ENCODE measurements at places on chromosomes 2 and 18.
A peak's percentile ranks its signal among the peaks of the same experiment; 100 is the strongest.

GRCh38 chr2:182784777-182785176, 68.7 kb downstream of the DNAJC10 start:
- ATAC-seq, result no peak
- no peak overlapping the region for H3K27ac ChIP-seq
- H3K36me3 ChIP-seq, result peaks cover 26% of the 10 kb centered on the region
- H3K4me1 ChIP-seq, result no peaks in the 10 kb centered on the region
- no peak overlapping the region for H3K4me3 ChIP-seq

- H3K4me1 ChIP-seq, result peaks cover 7% of the 10 kb centered on the region
- H3K4me3 ChIP-seq, result peak overlapping the region; percentile 84
- H3K27ac ChIP-seq, result peak overlapping the region; percentile 75
- ATAC-seq, result no peak
These were observed 702 bp downstream of the OLA1 start for GRCh38 chr2:174247474-174248186.

- peaks cover 91% of the 10 kb centered on the region for H3K4me1 ChIP-seq
- ATAC-seq, result peak; percentile 53
- H3K4me3 ChIP-seq, result no peak overlapping the region
These were observed 123.3 kb downstream of the NCK2 start for GRCh38 chr2:105868060-105868459.

DNA sequence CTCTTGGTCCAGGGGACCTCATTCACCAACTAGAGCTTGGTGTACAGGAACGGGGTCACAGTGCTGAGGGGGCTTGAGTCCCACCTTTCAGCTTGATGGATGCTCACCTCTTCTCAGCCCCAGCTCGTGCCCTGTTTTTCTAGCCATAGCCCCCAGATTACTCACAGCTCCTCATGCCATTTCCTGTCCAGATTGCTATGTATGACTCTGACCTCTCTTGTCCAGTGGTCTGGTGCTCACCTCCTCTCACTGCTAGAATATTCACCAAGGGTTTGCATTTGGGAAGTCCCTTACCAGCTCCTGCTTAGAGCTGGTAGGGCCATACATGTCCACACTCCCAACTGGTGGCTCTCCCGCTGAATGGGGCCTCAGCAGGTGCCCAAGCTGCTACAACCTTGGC, 5.9 kb downstream of the LBX2 start:
- peaks cover 13% of the 10 kb centered on the region for H3K27me3 ChIP-seq
- peaks cover 12% of the 10 kb centered on the region for H3K4me1 ChIP-seq
- H3K27ac ChIP-seq, result no peak overlapping the region
- H3K4me3 ChIP-seq, result no peak overlapping the region
- peaks cover 53% of the 10 kb centered on the region for H3K36me3 ChIP-seq

DNA sequence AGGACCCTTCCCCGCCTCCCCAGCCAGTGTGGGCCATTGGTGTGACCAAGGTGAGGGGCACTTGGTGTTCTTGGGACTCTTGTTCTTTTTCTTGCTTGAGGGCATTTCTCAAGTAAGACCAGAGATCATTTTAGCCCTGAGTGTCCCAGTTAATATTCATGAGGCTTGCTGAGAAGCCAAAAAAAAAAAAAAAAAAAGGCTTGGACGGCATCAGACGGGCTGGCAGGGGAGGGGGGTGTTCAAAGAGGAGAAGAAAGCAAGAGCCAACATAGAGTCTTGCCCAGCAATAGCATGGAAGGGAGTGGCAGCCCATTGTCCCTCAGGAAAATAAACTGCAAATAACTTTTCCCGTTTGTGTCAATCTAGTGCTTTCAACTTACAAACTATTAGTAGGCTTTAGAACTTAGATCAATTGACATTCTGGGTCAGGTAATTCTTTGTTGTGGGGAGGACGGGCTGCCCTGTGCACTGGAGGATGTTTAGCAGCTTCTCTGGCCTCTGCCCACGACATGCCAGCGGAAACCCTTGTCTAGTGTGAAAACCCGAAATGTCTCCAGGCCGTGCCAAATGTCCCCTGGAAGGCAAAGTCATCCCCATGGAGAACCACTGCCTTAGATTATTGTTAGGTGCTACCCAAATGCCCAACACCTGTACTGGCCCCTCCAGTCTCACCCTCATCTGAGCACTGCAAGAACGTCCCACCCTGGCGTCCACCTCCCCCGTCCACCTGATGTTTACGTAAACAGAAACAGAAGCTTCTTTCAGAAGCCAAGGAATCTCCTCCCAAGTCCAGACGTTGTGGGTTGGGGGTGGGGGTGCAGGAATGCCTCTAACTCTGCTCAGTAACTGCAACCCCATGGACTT, 163.4 kb downstream of the BCL2 start:
- peak overlapping the region; percentile 94 for H3K27ac ChIP-seq
- no peak for ATAC-seq
- no peaks in the 10 kb centered on the region for H3K27me3 ChIP-seq
- peak overlapping the region; percentile 70 for H3K4me3 ChIP-seq
- peaks cover 95% of the 10 kb centered on the region for H3K4me1 ChIP-seq
- H3K36me3 ChIP-seq, result peaks cover 17% of the 10 kb centered on the region

GRCh38 chr2:181146171-181146570, 165.8 kb downstream of the UBE2E3 start:
- H3K4me3 ChIP-seq, result no peak overlapping the region
- no peak for ATAC-seq
- no peaks in the 10 kb centered on the region for H3K27me3 ChIP-seq
- peaks cover 4% of the 10 kb centered on the region for H3K4me1 ChIP-seq
- H3K27ac ChIP-seq, result no peak overlapping the region

GRCh38 chr2:36379710-36380448, 24.3 kb downstream of the CRIM1 start:
- no peaks in the 10 kb centered on the region for H3K36me3 ChIP-seq
- no peak overlapping the region for H3K4me3 ChIP-seq
- H3K27ac ChIP-seq, result no peak overlapping the region
- no peak for ATAC-seq
- H3K4me1 ChIP-seq, result no peaks in the 10 kb centered on the region
- peaks cover 9% of the 10 kb centered on the region for H3K27me3 ChIP-seq

DNA sequence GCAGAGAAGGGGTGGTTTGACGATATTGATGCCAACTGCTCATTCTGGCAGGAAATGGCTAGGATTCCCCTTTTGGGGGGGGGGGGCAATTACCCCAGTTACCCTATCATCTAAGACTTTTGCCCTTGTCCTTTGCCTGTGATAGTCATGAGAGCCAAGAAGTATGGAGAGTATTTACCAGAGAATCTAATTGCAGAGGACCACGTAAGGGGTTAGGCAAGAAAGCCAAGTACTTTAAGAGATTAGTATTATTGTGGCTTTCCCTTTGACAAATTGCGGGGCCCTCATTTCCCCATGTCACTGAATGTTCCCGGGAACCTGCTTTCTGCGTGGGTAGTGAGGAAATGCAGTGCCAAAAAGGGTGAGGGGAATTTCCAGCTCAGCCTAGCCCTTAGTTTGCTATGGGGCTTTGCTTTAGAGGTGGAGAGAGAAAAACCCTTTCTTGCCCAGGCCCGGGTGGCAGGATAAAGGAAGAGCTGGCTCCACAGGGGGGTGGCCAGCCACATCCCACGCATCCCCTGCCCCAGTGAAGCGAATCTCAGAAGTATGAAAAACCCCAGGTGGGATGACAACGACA, 1.5 kb downstream of the AQP4 start:
- H3K27me3 ChIP-seq, result peaks cover 21% of the 10 kb centered on the region
- H3K4me3 ChIP-seq, result no peak overlapping the region
- no peak overlapping the region for H3K27ac ChIP-seq
- no peak for ATAC-seq
- H3K36me3 ChIP-seq, result no peaks in the 10 kb centered on the region
- peaks cover 5% of the 10 kb centered on the region for H3K4me1 ChIP-seq

DNA sequence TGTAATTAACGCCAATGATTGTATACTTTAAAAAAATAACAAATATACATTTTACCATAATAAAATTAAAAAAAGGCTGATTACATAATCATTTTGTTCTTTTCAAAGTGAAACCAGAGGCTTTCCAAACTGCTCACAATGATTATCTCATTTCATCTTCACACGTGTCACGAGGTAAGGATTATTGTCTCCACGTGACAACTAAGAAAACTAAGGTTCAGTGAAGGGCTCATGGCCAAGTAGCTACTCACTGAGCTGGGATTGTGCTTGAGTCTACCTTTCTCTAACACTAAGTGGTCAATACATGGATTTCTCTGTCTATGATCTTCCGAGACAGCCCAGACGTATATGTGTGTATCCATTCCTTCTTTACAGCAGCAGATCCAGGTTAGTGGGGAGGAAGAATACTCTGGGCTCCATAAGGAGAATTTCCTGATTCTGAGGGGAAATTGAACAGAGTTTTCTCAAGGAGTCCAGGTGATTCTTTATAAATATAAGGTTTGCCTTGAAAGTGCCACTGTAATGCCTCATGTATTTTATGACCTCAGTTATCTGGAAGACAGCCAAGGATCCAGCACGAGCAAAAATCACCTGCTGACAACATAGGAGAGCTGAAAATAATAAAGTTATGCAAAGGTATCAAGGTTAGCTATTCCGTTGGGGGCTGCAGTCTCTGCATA, 25.6 kb upstream of the ACSL3 start:
- no peak overlapping the region for H3K27ac ChIP-seq
- H3K36me3 ChIP-seq, result no peaks in the 10 kb centered on the region
- ATAC-seq, result no peak
- peaks cover 35% of the 10 kb centered on the region for H3K27me3 ChIP-seq
- H3K4me3 ChIP-seq, result no peak overlapping the region

DNA sequence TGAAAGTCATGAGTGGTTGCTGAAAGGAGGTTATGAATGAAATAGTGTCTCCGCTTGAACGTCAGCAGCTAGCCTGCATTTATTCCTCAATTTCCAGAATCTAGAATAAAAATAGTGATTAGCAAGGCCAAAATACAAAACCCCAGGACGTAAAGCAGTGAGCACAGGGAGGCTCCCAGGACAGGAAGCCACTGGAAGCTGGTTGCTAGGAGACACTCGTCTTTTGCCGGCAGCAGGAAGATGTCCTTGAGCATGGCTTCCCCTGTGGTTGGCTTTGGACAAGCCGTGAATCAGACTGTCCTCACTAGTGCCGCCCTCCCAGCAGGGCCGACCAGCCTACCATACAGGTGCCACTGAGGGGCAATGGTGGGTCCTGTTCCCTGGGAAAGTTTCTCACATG, 374.4 kb downstream of the MTX2 start:
- peaks cover 8% of the 10 kb centered on the region for H3K4me1 ChIP-seq
- no peak overlapping the region for H3K27ac ChIP-seq
- no peak for ATAC-seq

DNA sequence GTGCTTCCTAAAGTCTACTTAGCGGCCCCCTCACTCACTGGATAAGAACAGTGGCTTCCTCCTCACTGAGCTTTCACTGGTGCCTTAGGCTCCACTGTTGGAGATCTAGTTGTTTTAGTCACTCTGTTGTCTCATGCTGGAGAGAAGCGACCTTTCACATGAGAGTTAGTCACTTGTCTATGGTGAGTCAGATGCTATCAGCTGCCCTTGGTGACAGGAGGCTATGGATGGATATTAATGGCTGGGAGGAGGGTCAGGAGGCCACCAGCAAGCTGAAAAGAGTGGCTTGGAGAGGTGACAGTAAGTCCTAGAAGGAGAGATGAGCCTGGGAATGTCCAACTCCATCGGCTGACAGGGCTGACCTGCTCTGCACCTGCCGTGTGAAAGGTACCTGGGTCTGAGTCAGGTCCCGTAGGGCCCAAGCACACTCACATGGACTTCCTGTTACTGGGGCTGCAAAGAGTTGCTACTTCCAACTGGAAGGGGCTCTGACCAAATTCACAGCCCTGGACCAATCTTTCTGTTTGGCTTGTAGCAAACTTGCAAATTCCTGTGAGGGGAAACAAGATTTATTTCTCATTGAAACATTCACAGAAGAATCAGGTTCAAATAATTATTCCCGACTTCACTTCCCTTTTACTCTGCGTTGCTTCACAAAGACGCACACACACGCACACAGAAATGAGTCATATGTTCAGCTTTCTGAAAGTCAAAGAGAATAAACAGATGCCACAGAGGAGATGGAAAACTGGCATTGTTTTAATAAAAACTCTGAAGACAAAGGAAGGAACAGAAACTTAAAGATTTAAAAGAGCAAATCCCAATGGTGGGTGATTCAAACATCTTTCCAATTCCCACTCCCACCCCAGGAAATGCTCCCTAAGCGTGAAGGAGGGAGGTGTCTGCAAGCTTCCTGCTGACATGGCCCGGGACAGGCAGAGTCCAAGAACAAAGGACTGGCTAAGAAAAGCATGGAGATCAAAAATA, 203.5 kb upstream of the TWIST2 start:
- no peaks in the 10 kb centered on the region for H3K36me3 ChIP-seq
- H3K4me1 ChIP-seq, result peaks cover 9% of the 10 kb centered on the region
- no peak overlapping the region for H3K4me3 ChIP-seq
- peak; percentile 47 for ATAC-seq

GRCh38 chr2:29522951-29523669, 398.3 kb downstream of the ALK start:
- no peak for ATAC-seq
- peaks cover 9% of the 10 kb centered on the region for H3K4me1 ChIP-seq
- peaks cover 22% of the 10 kb centered on the region for H3K27me3 ChIP-seq
- no peak overlapping the region for H3K4me3 ChIP-seq
